Stimulated activated CD8-positive, alpha-beta memory T cell treated with anti-CD3 and anti-CD28 coated beads, Interleukin-2, amount 100 ng/mL, for 48 hours (primary cell): ENCODE measurements at places on chromosomes 3 and 15.

- DNase-seq = no peak
Observed at GRCh38 chr15:65383991-65384390, 6.2 kb upstream of the IGDCC3 start.

DNA sequence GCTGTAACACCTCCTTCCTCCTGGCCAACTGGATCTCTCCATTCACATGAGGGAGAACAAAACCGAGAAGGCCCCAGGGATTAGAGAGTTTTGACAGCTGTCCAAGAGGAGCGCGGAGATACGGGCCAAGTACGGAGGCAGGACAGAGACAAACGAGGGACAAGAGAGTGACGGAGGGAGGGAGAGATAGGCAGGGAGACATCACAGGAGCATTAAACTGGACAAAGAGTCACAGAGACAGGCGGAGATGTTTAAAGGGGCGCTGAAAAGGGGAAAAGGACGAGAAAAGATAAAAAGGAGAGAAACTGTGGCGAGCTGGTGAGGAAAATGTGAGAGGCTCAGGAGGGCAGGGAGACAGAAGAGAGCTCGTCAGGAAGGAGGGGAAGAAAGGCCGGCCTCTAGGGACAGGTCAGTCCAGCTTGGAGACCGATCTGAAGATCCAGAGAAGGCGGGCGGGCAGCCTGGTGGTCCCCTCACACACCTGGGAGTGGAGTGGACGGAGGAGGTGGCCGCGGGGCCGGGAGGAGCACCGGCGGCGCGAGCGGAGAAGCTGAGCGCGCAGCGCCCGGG, 40.5 kb upstream of the ROPN1 start:
- DNase-seq = no peak

DNA sequence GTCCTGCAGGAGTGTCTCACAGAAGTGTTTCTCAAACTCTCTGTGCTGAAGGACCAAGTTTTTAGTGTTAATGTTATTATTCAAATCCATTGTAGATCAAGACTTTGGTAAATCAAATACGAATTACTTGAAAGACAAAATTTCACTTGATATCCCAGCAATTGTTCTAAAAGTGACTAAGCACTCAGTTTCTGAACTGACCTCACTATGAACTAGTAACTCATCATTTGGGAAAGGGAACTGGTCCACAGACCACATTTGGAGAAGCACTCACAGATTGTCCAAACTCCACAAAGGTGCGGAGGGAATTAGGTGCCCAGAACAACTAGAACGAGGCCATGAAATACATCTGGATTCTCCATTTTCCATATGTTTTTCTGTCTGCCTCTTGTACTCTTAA, 25.6 kb downstream of the FAM43A start:
- no peak for DNase-seq

DNA sequence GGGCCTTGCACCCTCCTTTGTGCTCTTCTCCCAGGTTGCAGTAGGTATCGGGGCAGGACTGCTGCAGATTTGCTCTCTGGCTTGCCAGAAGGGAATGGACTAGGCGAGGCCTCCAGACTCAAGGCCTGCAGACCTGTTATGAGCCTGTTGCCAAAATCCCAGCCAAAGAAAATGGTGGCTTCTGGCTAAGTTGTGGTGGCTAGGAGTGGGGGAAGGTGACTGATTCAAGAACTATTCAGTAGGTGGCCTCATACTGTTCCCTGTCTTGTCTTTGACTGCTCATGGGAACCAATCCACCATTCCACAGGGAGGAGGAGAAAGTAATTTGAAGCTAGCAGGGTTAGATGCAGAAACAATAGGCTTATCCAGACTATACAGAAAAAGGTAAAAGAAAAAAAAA, 380.4 kb upstream of the PROK2 start:
- no peak for DNase-seq

- no peak for DNase-seq
Observed at GRCh38 chr3:61806810-61807209, 245.4 kb downstream of the PTPRG start.
